ENCODE measurements at places on chromosomes 3 and 15.
A peak's percentile ranks its signal among the peaks of the same experiment; 100 is the strongest.

GRCh38 chr3:174387736-174388135, 471.4 kb upstream of the NAALADL2 start:
- DNase-seq: no peak

DNA sequence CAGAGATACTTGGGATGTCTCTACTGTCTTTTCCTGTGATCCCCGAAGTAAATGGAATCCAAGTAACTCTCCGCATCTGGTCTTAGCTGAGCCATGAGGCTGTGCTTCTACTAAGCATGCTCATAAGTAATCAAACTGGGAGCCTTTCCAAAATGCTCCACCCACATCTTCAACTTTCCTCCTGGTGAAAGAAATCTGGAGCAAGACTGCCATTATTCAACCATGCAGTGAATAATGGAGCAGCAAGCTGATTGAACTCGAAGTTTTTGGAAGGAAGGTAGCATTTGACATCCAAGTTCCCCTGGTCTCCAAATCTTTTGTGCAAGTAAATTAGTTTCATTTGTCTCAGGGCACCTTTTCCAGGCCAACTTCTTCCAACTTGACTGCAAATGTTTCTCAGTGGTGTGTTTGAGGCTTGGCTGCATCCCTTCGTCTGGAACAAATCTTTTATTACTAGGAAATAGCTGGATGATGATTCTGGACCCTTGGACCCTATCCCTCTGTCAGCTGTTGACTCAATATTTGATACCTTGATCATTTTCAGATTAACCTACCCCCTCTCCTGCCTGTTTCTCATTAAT, 19.4 kb downstream of the GXYLT2 start:
- no peak for DNase-seq

DNA sequence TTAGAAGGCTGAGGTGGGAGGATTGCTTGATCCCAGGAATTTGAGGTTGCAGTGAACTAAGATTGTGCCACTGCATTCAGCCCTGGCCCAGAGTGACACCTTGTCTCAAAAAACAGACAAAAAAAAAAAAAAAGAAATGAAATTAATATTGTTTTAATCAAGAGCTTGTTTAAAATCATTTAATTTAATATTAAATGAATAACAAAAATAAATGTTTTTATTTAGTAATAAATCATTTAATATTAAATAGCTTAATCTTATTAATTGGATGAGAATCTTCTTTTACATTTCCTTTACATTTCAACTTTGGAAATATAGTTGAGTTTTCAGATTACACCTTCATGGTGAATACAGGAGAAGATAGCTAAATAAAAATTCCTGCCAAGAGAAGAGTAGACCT, 29.7 kb downstream of the TNIK start:
- no peak for DNase-seq

GRCh38 chr3:101253396-101253795, 67.0 kb downstream of the IMPG2 start:
- no peak for DNase-seq

GRCh38 chr15:64162869-64163658, at the start of gene PPIB:
PPIB (minus strand) TSS chr15:64163022; CDS start chr15:64162986, 36 bp downstream.
- peak; percentile 99 for DNase-seq

DNA sequence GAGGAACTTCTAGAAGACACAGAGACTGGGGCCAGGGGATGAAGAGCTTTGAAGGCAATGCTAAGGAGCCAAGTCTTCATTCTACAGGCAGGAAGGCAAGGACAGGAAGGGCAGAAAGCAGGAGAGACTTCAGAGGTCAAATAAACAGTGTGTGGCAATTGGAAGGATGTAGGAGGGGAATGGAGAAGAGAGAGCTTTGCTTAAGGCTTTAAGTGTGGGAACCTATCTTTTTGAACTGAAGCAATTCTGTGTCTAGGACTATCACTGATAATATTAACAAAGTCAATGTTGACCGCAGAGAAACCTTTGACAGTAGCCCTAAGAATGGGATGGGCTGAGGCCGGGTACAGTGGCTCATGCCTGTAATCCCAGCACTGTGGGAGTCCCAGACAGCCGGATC, 325.0 kb downstream of the FOXP1 start:
- DNase-seq: no peak

DNA sequence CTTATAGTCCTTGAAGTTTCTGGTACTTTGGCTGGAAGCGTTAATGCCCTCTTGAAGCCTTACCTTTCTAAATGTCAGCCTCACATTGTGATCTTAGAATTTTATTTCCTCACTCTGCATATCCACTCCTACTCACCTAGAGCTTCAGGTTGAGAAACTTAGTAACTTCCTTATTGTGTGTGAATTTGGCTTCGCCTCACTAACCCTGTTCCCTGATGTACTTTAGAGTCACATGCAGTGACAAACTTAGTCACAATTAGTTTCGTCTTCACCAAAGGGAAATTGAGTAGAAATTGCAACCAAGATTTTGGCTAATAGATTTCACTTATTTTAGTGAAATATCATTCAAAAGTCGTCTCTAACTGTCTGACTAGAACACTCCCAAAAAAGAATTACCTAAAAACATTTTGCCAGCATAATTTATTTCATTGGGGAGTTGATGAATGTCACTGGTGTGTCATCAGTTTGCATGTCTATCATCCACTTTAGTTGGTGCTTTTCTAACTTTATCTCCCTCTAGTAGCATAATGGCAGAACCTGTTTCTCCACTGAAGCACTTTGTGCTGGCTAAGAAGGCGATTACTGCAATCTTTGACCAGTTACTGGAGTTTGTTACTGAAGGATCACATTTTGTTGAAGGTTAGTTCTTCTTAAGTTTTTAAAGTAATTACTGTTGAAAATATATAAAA, 960 bp downstream of the MFN1 start:
- peak; percentile 34 for DNase-seq

DNA sequence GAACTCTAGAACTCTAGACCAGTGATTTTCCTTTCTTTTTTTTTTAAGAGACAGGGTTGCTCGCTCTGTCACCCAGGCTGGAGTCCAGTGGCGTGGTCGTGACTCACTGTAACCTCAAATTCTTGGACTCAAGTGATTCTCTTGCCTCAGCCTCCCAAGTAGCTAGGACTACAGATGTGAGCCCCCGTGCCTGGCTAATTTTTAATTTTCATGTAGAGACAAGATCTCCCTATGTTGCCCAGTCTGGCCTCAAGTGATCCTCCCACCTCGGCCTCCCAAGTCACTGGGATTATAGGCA, 359.6 kb downstream of the SHQ1 start:
- no peak for DNase-seq

- DNase-seq: no peak
Measured at GRCh38 chr3:80350771-80351170, 583.0 kb upstream of the ROBO1 start.

DNA sequence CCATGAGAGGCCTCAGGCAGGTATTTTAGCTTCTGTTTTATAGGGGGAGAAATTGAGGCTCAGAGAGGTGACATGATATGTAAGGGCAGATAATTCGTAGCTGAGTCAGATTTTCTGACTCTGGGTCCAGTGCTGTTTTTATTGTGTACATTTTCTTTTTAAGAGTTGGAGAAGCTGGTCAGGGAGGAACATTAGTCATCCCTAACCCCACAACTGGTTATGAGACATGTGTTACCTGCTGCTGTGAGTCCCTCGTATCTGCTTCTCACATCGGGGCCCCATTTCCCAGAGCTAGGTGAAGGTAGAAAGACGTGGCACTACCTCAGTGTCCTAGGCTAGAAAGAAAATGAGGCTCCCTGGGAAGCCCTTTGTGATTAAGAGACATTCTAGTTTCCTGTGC, 28.6 kb downstream of the GALNT15 start:
- peak; percentile 47 for DNase-seq

GRCh38 chr3:69491975-69492374, 106.1 kb upstream of the FRMD4B start:
- DNase-seq: no peak

DNA sequence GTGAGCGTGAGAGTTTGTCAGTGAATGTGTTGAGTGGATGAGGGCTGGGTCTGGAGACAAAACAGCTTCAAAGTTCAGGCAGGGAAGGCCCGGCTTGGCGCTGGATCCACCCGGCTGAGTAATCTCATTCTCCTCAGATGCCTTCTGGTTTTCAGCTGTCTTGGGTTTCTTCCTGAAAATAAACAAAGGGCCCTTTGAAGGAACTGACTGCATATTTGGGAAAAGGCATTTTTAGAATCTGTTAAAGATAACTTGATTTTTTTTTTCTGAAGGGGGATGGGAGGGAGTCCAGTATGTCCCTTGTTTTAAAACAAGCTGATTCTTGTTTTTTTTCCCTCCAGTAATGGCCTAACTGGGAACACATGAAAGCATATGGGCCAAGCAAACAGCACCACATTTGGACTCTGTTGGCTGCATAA, 86.4 kb downstream of the TIGIT start:
- no peak for DNase-seq

GRCh38 chr3:136390574-136390973, 140.4 kb downstream of the PCCB start:
- no peak for DNase-seq

GRCh38 chr3:73228959-73229358, 167.5 kb downstream of the EBLN2 start:
- no peak for DNase-seq

- no peak for DNase-seq
Measured at GRCh38 chr3:18723206-18723810, 298.2 kb upstream of the SATB1 start.

- DNase-seq: no peak
Measured at GRCh38 chr3:114582929-114583328, 289.1 kb downstream of the TIGIT start.

DNA sequence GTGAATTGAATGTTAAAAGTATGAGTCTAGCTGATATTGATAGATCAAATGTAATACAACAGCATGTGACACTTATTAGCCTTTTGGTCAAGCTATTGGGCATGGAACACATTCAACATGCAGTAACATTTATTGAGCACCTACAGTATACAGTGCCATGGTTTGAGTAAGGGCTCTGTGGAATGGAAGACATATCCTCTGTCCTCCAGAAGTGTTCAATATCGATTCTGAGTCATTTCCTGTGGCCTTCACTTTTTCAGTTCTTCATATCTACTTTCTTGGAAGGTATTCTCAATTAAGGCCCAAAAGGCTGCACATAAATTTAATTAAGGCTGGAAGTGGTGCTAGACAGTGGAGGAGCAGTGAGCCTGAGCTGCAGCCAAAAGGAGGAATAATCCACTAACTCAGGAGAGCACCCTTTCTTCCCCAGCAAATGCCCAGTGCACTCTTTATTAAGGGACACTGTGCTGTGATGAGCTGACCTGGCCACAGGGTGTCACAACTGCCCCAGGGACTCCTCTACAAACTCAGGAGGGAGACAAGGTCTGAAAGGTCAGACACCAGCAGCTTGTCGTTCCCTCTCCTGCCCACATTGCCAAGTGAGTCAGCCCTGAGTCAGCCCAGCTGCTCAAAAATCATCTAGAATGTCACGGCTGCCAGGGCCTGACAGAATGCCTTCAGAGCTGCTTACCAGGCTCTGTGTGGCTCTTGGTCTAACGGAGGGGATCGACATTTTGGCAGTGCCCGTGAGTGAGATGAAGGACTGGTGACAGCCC, 544.8 kb downstream of the AGBL1 start:
- peak; percentile 84 for DNase-seq

- no peak for DNase-seq
Measured at GRCh38 chr15:91553196-91553854, 300.2 kb upstream of the SLCO3A1 start.

GRCh38 chr15:47434596-47434995, 282.7 kb upstream of the SEMA6D start:
- DNase-seq: no peak

DNA sequence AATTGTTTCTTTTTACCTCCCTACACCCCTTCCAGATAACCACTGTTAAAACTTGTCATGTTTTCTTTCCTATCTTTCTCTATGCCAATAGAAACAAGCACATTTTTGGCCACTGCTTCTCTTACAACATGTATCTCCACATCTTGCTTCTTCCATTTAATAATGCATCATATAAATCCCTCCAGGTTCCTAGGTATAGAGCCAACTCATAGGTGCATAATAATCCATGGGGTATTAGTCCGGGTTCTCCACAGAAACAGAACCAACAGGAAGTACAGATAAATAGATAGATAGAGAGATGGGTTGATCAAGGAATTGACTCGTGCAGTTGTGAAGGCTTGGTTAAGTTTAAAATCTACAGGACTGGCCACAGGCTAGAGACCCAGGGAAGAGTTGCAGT, 41.5 kb upstream of the PSMD6 start:
- DNase-seq: no peak

- peak; percentile 80 for DNase-seq
Measured at GRCh38 chr3:152356870-152357276, 88.1 kb downstream of the MBNL1 start.

GRCh38 chr3:140922634-140923033, 19.0 kb upstream of the SLC25A36 start:
- DNase-seq: peak; percentile 2

DNA sequence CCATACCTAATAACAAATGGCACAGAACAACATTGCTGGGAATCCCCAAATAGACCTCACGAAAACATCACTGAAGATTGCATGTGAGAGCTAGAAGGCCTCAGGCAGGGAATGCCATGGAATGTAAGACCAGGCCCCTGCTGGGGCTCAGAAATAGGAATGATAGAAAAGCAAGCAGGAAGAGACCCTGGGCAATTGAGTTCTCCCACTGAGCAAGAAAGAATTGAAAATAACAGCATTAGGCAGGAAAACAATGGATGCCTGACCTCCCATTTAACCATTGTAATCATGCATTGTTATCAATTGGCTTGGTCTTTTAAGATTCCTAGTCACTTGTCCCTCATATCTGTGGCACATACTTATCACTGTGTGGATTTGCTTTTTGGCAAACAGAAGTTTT, 581.6 kb downstream of the FHIT start:
- no peak for DNase-seq

DNA sequence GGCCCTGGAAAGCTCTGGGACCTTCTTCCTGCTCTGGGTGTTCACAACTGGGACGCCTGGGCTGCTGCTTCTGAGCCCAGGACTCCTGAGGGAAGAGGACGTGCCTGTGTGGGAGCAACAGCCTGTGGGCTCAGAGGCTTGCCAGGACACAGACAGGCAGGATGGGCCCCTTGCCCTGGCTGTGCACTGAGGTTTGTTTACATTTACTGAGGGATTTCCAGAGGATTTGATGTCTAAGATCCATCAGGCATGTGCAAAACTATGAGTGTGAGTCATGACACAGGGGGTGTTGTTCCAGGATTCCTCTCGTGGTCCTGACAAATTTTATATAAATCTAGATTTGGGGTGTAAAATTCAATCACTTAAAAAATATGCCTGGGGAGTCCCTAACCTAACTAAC, 10.6 kb downstream of the CCR9 start:
- DNase-seq: no peak

DNA sequence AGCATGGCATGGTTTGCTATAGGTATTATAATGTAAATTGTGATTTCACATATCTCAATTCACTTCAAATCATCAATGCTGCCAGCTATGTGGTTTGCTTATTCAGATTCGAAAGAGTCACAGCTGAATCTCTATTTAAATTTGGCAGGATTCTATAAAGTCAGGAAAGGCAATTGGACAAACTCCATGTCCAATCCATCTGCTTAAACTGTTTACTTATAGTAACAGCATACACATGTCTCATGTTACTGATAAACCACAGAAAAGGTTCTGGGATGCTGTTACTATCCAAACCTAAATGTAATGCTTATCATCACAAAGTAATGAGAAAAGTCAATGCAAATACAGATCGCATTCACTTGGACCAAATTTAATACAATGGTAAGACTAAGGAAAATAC, 229.7 kb downstream of the ISL2 start:
- DNase-seq: no peak
